ENCODE measurements at places on chromosomes 1 and 21. TPM values are rescaled to one million over a fixed set of nuclear protein-coding genes. Genes with fewer than 3 reads are reported as not detected.

Gene SLAMF7
- not detected for total RNA-seq

Gene PLA2G2D
- total RNA-seq: not detected

DNA sequence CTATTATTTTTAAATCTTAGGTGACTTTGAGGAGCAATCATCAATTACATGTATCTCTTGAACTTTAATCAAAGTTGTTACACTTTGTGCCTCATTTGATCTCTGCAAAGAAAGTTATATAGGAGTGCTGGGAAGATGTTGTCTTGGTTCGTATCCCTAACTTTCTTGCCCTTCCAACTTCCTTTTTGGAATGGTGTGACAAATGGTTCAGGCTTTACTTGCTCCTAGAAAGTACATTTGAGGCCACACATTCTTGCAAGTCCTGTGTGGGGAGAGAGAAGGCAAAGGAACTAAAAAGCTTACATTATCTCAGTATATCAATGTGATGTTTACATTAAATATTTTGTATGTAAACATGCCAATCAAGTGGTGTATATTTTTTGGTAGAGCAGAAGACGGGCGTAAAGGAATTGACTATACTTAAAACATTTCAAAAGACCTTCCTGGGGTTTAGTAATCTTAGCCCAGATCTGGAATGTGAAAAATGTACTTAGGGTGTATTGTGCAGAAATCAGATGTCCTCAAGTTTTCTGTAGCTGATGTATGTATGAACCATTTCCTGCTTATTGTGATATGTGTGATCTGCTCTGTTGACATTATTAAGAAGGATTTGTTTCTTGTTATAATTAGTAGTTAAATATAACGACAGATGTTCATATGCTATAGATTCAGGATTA, 59.2 kb downstream of the USP25 start:
- peak; percentile 67 for DNase-seq

Gene TMPRSS2
- not detected for total RNA-seq

- DNase-seq: peak; percentile 34
Measured at GRCh38 chr1:228735871-228736586, 750 bp downstream of the RHOU start.

GRCh38 chr1:16078925-16079656, 5.6 kb upstream of the FAM131C start:
- DNase-seq: peak; percentile 80

DNA sequence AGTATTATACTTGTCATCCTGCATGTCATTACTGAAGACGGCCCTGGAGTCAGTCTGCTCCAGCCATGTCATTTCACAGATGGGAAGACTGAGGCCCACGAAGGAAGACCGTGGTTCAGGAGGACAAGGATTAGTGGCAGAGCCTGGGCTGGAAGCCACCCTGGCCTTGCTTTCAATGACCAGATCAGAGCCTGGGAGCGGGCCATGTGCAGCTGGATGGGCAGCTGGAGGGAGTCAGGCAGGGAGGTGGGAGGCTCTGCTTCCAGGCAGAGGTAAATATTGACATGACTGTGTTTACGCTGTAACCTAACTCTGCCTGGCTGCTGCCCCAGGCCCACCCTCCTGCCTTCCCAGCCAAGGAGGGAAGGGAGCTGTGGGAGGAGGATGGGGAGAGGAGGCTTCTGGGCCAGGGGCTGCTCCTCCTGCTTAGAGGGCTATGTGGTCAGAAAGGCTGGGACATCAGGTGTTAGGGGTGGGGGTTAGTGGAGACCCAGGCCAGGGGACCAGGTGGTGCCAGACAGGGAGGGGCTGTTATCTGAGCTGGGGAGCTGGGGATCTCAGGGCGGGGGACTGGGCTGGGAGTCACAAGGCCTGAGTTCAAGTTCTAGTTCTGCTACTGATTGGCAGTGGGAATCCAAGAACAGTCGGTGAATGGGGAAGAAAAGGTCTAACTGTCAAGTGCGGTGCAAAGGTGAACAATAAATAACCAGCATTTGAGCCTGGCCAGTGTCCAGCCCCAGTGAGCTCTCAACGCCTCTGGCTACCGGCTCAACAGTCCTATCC, 48.5 kb upstream of the ECE1 start:
- DNase-seq: no peak

Gene KCNT2
- 0.17 TPM for total RNA-seq

DNA sequence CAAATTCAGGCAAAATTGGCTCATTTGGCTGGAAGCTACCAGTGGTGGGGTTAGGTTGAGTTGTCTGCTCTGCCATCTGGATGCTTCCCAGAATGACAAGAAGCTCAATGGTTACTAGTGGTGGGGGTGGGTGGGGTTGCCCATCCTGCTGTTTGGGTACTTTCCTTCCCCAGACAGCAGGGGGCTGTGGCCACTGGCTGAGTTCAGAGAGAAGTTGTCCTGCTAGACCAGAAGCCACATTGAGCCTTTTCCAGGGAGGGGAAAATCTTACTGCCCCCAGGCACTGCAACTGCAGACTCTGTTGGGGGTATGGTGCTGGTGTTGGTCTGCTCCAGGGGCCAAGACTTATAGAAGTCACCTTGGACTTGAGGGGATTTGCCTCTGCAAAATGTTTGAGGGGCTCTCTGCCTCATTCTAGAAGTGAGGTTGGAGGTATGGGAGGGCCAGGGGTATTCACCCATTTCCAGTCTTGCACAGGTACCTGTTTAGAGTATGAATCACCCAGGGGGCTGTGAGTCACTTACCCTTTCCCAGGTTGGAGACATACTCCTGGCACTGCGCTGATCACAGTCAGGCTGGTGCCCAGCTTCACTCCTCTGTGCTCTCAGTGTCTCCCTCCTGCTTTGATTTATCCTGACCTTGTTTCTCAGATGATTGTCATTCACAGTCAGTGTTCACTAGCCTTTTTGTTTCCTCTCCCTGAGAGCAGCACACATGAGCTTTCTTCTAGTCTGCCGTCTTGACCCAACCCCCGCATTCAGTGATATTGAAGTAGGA, 89.1 kb upstream of the NEGR1 start:
- no peak for DNase-seq

DNA sequence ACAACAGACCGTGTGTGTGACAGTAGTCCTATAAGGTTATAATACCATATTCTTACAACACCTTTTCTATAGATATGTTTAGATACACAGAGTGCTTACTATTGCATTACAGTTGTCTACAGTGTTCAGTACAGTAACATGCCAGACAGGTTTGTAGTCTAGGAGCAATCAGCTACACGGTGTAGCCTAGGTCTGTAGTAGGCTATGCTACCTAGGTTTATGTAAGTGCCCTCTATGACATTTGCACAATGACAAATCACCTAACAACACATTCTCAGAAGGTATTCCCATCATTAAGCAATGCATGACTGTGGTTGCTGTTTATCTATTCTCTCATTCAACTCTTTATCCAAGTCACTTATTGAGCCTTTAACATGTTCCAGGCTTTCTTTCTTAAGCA, 1.8 kb upstream of the WLS start:
- DNase-seq: no peak

GRCh38 chr1:201769966-201770365, 59.0 kb upstream of the IPO9 start:
- peak; percentile 58 for DNase-seq

GRCh38 chr1:150906329-150906728, 19.4 kb downstream of the CTXND2 start:
- DNase-seq: no peak

DNA sequence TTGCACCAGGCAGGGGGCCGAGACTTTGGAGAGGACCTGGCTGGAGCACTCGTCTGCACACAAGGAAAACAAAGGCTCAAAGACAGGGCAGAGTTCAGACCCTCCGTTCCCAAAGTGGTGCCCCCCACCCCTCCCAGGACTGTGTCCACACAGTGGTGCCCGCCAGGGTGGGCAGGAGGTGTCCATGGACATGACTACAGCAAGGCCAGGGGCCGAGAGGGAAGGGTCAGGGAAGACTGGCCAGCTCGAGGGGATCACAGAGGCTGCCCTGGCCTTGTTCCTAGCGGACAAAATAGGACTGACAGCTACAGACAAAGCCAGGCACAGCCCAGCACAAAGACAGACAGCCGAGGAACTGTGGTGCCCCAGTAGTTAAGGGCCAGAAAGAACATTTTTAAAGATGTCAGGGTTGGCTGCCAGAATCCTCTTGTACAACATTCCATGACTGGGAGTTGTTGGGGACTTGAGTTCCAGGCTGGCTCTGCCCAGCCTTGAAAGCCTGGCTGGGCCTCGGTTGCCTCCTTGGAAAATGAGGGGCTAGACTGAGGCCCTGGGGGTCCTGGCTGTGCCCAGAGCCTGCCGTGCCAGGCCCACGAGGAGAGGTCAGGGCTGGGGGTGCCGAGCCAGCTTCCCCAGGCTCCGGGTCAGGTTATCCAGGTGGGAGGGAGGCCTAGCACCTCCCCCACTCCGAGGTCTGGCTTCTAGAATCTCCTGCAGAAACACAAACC, 63.7 kb downstream of the SLX9 start:
- no peak for DNase-seq

Gene CYP4A22
- total RNA-seq: not detected

GRCh38 chr1:51946300-51946699, 44.2 kb downstream of the RAB3B start:
- peak; percentile 32 for DNase-seq

GRCh38 chr1:4464478-4464877, 189.9 kb upstream of the AJAP1 start:
- DNase-seq: no peak

- no peak for DNase-seq
Measured at GRCh38 chr1:227894831-227895451, 52.8 kb downstream of the WNT9A start.

Gene GNAT2
- total RNA-seq: not detected

DNA sequence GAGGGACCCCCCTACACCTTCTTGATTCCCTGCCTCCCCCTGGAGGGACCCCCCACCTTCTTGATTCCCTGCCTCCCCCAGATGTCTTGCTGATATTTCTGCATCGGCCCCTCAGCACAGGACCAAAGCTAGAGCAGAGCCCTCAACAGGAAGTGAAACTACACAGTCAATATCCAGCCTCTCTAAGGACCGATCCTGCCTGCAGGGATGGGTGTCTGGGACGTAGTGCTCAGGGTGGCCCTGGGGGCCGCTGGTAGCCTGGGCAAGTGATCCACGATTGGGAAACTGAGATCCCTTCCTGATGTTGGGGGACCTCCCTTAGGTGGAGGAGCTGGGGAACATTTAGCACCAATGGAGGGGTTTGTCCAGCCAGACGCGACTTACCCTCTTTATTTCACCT, 3.9 kb upstream of the LEFTY2 start:
- DNase-seq: no peak

DNA sequence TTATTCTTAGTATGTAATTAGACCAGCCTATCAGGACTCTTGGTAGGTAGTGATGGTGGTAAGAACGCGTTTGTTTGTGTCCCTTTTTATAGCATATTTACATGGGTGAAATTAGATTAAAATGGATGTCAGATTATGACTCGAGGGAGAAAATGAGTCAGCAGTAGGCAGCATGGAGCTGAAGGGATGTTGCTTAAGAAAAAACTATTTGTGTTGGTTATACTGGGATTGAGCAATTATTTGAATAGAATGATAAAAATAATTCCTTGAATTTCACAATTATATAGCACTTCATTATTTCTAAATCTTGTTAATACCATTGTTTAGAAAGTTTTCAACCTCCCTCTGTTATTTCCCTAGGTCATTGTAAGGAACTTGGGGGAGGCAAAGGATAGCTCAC, 348.8 kb downstream of the RYR2 start:
- DNase-seq: no peak

DNA sequence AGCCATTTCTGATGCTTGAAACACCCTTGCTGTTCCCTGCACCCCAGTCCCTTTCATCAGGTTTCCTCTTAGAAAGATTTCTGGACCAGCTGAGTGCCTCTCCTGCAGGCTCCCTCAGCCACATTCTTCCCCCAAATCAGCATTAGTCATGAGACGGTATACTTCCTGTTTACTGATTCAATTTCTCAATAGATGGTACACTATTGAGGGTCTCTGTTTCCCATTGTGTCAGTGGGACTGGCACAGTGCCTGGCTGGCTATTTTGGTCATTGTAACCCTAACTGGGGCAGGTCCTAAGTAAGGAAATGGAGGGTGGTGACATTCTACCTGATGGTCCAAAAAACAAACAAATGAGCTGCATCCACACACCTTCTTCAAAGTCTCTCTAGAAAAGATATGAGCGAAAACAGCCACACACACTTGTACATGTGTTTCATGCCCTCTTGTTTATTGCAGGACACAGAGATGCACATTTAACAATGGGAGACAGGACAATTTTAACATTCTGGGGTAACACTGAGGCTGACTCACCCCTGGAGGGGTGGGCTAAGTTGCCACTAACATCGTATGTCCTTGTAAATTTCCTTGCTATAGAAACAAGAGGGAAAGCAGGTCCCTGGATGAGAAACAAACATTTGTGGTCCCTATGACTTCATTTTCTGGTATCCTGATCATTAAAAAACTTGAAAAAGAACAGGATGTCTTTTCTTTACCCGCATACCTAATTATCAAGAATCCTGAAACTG, 77.5 kb downstream of the RRAGC start:
- no peak for DNase-seq

DNA sequence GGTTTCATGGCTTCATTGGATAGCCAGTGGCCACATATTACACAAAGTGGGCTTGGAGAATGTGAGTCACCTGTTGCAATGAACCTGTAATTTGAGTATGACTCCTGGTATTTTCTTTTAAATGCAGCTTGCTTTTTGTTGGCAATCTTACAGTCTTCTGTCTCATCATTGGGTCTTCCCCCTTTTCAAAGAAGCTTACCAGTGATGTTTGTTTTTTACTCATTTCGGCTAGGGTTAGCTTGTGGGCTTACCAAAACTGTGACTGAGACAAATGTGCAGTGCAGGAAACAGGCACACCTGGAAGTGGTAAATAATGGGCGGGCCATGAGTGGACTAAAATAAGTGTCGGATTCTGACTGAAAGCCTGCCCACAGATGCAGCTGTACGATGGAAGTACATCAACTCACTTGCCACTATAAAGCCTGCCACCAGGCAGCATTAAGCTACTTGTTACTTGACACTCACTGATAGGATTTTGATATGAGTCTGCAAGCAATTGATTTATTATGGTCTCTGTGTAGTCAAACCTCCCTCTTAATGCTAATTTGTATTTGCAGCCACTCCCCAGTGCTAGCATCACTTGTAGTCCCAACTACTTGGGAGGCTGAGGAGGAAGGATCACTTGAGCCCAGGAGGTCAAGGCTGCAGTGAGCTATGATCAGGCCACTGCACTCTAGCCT, 4.2 kb downstream of the HHAT start:
- DNase-seq: no peak

Gene NHLH1
- total RNA-seq: under 0.01 TPM

Gene GBP2
- 65.9 TPM for total RNA-seq

DNA sequence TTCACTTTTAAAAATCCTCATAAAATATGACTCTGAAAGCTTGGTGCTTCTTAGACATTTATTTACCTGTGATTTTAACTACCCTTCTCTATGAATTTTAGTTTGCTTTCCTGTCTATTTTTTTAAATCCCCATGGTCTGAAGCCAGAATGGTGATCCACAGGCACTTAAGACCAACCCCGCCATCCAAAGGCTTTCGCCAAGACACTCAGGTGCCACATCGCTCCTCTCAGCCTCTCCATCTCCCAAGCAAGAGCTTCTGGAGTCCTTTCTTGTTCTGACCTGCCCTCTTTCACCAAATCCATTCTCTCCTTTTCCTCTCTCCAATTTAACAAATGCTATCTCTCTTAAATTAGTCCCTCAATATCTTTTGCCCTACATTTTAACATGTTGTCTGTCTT, 464.6 kb downstream of the PCP4 start:
- no peak for DNase-seq

- DNase-seq: no peak
Measured at GRCh38 chr1:27269276-27269675, 34.8 kb downstream of the WDTC1 start.
